Stimulated activated naive B cell treated with anti-CD40 and anti-IgM and Interleukin-4, amounts not matched to agents 10 μg/mL and 1 μg/mL and 100 μg/mL, for 72 hours (primary cell): ENCODE measurements at places on chromosomes 3 and 15.

DNA sequence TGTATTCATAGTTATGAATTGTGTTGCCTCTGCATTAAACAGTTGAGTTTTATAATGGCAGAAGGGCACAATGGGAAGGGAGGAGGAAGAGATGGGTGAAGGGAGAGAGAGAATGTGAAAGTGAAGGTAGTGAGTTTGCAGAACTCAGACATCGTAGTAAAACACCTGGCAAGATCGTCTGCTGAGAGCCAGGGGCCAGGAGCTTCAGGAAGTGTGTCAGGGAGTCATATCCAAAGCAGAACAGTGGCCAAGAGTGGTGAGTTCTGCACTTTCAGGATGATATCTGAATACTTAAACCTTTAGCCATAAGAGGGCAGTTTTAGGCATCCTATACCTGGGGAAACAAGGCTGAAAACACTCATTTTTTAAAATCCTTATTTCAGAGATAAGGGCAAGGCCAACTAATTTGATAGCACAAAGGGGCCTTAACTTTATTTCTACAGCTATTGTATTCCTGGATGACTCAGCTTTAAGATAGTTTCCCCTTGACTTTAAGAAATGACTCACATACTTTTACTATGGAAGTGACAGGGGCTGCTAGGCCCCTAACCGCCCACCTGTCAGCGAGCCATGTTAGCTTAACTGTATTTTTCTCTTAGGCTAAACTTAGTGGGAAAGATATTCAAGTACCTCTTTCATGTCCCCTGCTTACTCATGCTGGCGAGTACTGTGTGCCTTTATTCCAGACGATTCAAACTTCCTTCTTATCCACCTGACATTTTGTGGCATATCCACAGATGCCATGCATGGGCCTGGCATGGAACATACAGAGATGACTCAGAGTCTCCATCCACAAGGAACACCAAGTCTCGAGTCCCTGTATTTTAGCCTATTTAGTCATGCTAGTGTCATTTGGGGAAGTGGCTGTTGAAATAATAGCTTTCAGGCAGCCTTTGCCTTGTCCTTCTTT, 53.9 kb downstream of the RLBP1 start:
- DNase-seq, result peak; percentile 44

GRCh38 chr3:49966233-49966942, 26.4 kb downstream of the RBM6 start:
- no peak for DNase-seq

GRCh38 chr3:152051501-152052404, 178.3 kb downstream of the SUCNR1 start:
- DNase-seq, result no peak

DNA sequence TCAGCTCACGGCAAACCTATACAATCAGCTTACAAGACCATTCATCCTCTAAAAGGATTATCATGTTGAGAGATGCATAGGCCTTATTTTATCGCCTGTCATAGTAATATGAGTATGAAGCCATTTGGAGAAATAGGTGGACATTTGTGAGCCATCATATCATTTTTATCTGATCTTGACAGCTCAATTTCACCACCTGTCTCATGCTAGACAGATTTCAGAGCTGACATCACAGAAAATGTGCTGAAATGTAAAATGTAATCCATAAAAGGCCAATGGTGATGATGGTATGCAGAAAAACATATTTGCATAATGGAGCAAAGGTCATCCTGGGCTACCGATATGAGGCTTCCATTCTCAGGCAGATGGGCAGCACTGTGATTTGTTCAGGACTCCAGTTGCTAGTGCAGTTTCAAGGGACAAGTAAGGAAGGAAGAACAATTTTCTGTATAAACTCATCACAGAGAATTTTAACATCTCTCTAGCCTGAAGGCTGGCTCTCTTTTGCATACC, 221.5 kb downstream of the ULK4 start:
- no peak for DNase-seq

- no peak for DNase-seq
These were observed 121.4 kb downstream of the FBLN2 start for GRCh38 chr3:13670292-13670691.

DNA sequence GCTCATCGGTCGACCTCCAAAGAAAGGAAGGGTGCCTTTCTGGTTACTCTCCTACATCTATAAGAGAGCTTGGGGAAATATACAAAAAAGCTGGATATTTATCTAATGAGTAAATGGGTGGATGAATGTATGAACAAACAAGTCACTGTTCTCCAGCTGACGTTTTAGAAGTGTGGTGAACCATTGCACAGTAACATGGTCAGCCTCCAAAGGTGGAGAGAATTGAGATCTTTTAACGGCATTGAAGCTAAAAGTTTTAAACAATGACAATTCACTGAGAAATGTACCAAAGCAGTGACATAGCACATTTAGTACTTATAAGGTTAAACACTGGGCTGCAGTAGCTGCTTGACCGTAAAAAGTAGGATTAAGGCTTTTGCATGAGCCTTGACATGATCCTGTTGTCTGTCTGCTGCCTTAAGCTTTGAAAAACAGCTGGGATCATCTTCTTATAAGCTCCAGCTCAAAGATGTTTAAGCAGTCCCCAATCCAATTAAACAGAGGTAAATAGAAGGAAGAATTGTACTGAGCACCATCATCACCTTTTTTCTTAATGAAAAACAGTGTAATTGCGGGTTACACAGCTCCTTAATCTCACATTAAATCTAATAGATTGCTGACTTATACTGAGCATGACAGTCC, 222.9 kb downstream of the WDR72 start:
- DNase-seq, result no peak

DNA sequence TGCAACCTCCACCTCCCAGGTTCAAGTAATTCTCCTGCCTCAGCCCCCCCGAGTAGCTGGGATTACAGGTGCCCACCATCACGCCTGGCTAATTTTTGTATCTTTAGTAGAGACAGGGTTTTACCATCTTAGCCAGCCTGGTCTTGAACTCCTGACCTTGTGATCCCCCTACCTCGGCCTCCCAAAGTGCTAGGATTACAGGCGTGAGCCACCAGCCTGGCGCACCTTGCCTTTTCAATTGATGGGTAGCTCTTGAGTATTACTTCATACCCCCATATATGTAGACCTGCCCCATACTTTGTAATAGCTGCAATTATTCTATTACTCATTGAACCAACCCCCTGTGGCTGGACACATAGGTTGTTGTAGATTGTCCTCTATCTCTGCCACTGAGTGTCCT, 101.3 kb downstream of the LRRK1 start:
- no peak for DNase-seq

GRCh38 chr15:68930268-68931022, at the start of gene SPESP1:
TSS of gene SPESP1 (plus strand) at chr15:68930525. CDS start at chr15:68930654, 129 bp downstream.
- peak; percentile 4 for DNase-seq

DNA sequence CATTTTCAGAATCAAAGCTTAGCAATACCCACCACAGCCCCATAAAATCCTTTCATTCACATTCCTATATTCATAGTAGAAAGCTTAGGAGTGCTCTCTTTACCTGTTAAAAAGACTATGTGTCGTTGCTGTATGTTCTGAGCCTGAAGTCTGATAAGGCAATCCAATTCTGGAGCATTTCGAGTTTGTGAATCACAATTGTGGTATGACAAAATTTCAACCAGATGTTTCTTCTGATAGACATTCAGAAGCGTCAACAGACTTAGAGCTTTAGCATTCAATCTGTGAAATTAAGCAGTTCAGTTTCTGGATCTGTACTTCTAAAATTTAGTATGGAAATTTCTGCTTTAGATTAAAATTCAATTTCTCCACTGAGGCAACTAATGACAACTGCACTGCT, 58.3 kb downstream of the TASOR start:
- DNase-seq, result no peak

DNA sequence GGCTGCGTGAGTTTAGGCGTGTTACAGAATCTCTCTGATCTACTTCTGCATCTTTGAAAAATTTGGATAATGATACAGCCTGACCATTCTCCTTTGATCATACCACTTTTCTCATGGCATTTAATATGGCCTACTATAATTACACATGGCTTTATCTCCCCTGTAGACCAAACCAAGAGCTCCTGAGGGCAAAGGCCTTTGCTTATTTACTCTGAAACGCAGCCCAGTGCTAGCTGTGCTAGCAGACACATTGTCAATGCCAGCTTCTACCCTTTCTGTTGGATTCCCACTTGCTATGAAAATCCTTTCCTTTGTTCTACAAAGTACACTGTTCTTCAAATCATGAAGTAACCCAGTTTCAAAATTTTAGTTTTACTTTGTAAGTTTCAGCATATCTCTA, 16.5 kb upstream of the VGLL4 start:
- no peak for DNase-seq

DNA sequence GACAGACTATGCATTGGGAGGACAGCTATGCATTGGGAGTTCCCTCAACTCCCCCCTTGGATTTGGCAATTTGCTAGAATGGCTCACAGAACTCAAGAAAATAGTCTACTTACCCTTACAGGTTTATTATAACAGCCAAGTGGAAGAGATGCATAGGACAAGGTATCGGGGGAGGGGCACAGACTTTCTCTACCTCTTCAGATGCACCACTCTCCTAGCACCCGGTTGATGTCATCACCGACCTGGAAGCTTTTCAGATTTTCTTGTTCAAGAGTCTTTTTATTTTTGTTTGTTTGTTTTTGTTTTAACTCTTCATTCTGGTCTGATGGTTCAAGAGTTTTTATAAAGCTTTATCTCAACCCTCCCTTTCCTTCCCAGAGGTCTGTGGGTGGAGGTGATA, 20.7 kb upstream of the ADAMTS9 start:
- no peak for DNase-seq

DNA sequence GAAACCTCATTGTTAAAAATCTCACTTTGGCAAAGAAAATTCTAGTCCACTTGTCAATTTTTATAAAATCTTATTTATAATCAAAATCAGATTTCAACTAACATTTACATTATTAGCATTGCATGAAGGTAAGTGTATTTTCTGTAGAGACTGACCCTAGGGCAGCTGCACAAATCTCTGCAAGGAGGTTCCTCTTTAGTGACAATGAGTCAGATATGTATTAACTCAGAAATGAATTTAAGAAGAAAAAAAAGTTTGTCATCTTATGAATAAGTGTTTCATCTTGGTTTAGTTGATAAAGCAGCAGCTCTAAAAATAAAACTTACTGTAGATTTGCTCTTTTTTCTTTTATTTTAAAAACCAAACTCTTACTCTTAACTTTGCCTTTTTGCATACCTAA, 9.0 kb upstream of the GNB4 start:
- no peak for DNase-seq

GRCh38 chr3:48528048-48528447, 24.1 kb upstream of the SHISA5 start:
- no peak for DNase-seq

DNA sequence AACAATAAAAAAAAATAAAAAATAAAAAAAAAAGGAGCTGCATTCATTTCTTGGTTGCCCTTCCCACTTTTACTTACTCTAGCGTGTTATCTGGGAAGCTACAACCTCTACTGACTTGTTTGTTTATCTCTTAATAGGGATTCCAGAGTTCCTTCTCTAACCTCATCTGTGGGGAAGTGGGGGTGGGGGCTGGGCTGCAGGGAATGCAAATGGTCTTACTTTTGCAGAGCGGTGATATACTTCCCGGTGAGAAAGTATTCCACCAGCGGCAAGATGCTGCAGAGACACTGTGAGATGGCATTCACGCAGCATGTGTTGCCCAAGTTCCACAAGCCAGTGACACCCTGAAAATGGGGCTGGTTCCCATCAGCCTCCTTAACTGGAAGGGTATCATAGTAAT, 2.1 kb downstream of the USP50 start:
- DNase-seq, result no peak

DNA sequence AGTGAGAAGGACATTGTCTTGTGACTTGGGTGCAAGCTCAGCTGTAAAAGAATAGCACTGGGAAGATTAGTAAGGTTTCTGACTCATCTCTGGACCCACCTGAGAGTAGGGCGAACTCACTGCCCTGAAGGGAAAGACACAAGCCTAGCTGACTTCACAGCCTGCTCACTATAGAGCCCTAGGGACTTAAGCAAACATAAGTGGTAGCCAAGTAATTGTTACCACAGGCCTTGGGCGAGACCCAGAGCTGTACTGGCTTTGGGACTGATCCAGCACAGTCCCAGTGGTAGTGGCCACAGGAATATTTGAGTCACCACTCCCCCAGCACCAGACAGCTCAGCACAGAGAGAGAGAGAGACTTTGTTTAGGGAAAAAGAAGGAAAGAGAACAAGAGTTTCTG, 429.9 kb downstream of the TBL1XR1 start:
- DNase-seq, result no peak

GRCh38 chr3:127799476-127800222, 22.7 kb downstream of the MGLL start:
- DNase-seq, result no peak

- DNase-seq, result no peak
These were observed 587 bp upstream of the TNK2 start for GRCh38 chr3:195908694-195909581.

- DNase-seq, result no peak
These were observed 44.1 kb upstream of the LRRC58 start for GRCh38 chr3:120393243-120393642.

DNA sequence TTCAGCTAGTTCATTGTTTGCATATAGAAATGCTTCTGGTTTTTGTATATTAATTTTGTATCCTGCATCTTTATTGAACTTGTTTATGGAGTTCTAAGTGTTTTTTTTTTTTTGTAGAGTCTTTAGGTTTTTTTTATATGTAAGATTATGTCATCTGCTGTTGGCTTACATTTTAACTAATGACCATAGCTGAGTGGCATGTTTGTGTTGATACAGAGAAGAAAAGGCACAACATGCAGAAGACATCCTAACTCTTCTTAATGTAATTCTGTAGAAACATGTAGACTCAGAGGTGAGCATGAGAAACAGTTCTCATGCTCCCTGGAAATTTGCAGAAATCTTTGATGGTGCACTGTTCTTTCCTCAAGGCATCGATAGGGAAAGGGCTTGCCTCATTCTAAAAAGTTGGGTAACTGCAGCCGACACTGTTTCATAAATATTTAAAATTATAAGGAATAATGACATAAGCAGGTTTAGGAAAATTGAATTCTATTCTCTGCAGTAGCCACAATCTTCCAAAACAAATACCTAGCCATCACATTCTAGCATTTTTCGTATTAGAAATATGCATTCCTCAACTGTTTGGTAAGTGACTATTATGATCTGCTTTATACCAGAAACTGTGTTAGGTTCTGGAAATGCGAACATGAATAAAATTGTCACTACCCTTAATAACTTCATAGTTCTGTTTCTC, 499.6 kb upstream of the KCNMB2 start:
- no peak for DNase-seq

GRCh38 chr15:90664650-90665287, 52.4 kb upstream of the BLM start:
- DNase-seq, result peak; percentile 17

- no peak for DNase-seq
These were observed 23.1 kb downstream of the PSTPIP1 start for GRCh38 chr15:77017761-77018720.

DNA sequence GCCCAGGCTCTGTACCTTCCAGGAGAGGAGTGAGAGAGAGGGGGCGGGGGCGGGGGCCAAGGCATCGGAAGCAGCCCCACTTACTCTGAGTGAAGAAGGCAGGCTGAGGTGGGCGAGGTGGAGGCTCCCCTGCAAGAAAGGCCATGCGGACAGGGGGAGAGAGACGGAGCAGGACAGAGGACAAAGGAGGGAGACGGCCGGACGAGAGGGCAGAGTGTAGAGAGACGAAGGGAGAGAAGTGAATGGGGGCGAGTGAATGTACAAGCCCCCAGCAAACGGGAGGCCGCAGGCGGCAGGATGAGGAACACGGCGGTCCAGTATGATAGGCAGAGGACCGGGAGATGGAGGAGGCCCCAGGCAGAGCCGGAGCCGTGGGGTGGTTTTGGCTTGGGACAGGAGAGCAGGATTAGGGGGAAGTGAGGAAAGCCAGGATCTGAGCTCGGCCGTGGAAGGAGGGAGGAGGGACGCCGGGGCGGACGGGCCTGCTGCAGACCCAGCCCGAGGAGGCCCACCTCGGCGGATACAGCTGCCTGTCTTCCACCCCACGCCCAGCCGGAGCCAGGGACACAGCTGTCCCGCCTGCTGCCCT, 38.8 kb downstream of the TNK2 start:
- DNase-seq, result no peak
